ENCODE measurements at places on chromosomes 3 and 15.
A peak's percentile ranks its signal among the peaks of the same experiment; 100 is the strongest.

DNA sequence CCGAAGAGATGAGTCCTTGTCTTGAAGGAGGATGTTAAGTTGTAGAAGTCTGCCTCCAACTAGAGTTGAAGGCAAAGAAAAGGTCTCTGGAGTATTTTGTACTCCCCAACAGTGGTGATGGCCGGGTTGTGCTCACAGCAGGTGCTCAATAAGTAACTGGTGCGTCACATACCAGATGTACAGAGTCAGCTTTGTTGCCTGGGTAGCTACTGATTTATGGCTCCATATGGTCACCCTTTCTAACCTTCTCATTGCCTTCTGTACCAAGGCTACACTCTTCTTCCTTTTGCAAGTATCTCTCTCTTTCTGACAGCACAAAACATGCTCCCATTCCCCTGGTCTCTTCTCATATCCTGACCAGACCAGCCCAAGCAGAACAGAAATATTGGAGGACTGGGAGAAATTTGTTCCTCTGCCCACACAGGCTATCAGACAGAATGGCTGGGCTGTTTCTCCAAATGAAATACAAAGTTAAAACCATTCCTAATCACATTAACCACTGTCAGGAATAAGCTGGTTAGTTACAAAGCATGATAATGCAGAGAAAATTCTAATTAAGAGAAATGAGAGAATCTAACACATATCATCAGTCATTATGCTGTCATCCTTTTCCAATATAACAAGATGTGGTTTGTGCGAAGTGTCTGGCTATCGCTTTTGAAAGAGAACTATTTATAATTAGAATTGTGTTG lies 150.1 kb upstream of the LRRN1 start:
- DNase-seq: no peak

- no peak for DNase-seq
These were observed 26.8 kb downstream of the SERPINI1 start for GRCh38 chr3:167762296-167762695.

DNA sequence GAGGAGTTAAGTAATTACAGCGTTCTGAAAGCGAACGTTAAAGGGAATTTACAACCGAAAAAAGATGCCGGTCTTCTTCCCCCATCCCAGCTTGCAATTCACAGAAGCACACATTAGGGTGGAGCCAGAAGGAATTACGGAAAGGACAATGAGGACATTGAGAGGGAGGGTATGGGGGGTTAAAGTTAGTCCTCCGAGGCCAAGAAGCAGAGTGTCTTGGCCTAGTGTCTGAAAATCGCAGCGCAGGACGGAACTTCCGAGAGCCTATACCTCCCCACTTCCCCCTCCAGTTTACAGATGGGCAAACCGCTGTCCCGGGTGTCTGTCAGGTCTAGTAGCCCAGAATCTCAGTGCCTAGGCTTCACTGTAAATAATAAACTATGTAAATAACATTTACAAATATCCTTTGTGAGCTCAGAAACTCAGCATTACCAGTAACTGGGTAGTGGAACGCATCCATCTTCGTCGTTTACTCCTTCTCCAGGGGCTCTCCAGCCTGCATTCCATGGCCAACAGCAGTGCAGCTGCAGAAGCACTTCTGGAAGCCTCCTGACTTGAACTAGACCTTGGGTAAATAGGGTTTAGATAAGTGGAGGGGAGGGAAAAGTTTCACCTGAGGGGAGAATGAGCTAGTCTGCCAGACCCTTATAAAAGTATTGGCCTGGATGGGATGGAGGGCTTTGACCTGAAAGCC lies 922 bp downstream of the ADPRH start:
- no peak for DNase-seq

DNA sequence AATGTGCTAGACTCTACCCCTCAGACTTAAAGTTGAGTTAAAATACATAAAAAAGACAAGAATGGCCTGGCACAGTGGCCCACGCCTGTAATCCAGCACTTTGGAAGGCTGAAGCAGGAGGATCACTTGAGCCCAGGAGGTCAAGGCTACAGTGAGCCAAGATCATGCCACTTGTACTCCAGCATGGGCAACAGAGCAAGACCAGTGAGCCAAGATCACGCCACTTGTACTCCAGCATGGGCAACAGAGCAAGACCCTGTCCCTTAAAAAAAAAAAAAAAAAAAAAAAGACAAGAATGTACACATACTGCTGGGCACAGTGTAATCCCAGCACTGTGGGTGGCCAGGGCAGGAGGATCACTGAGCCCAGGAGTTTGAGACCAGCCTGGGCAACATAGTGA lies 17.4 kb downstream of the DIS3L start:
- no peak for DNase-seq

DNA sequence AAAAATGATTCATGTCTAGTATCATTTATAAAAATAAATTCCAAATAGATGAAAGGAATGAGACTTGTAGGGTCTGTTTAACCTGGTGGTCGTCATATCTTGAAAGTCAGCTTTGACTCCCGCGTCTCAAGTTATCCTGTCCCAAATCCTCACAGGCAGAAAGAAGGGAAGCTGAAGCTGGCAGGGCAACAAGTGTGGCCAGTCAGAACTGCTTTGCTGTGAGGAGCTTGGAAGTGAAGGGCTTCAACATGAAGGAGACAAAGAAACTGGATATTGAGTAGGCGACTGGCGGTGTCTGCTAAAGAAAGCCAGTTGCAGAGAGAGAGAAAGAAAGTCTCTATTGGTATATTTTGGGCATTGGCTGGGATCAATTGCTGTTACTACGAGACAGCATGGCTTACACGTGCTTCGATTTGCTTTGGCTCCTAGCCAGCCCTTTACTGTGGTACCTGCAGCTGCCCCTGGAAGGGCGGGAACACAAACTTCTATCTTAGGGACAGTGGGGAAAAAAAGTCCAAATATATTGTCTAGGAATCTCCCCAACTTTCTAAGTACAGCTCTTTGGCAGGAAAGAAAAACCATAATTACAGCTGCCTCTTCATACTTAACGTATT lies 107.2 kb downstream of the CHST2 start:
- DNase-seq: no peak

DNA sequence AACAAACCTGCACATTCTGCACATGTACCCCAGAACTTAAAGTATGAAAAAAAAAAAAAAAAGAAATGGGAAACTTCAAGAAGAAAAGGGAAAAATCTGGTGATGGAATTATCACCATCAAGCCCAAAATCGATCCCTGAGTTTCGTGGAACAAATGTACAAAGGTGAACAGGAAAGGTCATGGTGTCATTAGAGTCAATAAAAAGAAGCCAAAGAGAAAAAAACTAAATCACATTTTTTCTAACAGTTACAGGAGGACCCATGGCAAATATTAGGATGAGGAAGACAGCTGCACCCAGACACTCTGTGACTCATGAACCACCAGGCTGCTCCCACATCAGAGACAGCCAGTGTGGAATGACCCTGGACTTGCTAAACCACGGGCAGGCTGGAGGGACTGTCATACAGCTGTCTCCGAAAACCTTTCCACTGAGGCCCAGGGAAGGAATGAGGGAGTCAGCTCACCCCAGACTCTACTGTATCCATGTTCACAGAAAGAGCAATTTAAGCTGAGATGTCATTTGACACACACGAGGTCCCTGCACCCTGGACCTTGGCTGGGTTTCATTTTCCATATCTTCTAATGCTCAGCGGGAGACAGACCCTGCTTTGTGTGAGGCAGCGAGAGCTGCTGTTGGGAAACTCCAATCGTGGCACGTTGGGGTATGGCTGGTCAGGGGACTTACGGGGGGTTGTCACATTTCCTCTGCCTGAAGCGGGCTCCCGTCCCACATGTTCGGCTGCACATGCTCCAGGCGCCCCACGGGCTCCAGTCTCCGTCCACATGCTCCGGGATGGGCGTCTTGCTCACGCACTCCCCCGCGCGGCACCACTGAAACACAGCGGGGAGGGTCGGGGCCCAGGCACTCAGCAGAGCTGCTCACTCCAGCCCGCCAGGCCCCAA lies 210.2 kb downstream of the ADAMTS17 start:
- no peak for DNase-seq

DNA sequence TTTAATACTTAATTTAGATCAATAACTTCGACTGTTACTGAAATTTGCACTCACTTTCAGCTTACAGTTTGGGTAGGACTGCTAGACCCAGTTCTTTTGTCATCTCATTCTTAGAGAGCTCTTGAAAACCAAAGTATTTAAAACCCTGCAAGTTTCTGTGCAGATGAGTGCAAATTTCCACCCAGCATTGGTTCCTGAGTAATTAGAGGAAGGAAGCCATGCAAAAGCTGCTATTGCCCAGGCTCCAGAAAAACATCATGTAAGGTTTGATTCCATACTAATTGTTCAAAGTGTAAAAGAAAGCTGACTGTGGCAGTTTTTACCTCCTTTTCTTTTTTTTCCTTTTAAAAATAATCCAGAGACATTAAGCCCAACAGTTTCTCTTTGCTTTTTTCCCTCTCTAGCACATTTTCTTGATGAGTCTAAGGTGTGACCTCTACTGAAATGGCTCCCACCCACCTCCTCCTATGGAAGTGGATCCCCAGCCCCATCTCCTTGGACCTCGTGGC lies 30.3 kb downstream of the ABHD2 start:
- DNase-seq: no peak

GRCh38 chr3:139533781-139534454 lies 5.6 kb downstream of the RBP1 start:
- DNase-seq: no peak

GRCh38 chr3:159919873-159920272 lies 68.8 kb upstream of the IL12A start:
- DNase-seq: no peak

DNA sequence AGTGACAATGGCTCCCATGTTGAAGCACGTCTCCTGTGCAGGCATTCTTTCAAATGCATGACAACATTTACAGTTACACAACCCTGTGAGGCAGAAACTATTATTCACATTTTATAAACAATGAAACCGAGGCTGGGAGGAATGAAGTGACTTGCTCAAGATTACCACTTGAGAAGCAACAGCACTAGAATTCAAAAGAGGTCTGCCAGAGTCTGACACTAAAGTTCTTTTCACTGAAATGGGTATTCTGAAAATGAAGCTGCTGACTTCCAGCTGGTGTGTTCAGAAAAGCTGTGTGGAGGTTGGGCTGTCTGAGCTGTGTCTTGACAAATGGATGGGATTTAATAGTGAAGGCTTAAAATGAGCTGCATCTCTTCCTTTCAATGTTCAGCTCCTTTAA lies 104.4 kb downstream of the THSD4 start:
- DNase-seq: no peak

DNA sequence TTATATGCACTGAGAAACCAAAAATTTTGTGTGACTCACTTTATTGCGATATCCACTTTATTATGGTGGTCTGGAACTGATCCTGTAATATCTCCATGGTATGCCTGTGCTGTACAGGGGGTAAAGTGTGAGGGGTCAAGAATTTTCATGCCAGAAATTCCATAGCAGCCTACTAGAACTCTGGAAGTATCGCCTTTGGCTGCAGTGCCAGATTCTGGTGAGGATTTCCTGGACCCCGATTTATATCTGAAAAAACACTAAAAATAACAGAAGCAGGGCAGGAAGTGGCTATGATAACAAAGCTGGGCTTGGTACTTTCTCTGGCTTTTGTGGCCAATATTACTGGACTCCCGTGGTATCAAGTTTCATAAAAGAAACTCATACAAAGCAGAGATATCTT lies 36.4 kb downstream of the CCDC80 start:
- DNase-seq: peak; percentile 94

GRCh38 chr3:29525254-29525881 lies 244.5 kb downstream of the RBMS3 start:
- peak; percentile 88 for DNase-seq

GRCh38 chr15:79403501-79403900 lies 28.6 kb upstream of the MINAR1 start:
- DNase-seq: no peak

- no peak for DNase-seq
These were observed 19.7 kb downstream of the PTPRG start for GRCh38 chr3:61580982-61581643.

- no peak for DNase-seq
These were observed 1026.5 kb upstream of the CFAP20DC start for GRCh38 chr3:60076331-60076730.

DNA sequence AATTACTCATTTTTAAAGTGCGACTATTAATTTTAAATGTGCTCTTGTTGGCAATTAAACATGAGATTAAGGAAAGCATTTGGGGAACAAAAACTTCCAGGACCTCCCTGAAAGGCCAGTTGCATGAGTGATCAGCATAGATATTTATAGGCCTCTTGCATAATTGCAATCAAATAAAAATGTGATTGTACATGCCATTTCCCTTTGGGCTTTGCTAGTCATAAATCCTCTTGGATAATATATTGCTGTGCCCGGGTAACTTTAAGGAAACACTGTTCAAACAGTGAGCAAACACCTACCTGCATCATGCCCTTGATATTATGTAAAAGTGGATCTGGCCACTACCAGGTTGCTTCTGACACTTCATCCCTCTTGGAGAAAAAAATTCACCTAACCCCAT lies 239.1 kb downstream of the MCTP2 start:
- DNase-seq: no peak

DNA sequence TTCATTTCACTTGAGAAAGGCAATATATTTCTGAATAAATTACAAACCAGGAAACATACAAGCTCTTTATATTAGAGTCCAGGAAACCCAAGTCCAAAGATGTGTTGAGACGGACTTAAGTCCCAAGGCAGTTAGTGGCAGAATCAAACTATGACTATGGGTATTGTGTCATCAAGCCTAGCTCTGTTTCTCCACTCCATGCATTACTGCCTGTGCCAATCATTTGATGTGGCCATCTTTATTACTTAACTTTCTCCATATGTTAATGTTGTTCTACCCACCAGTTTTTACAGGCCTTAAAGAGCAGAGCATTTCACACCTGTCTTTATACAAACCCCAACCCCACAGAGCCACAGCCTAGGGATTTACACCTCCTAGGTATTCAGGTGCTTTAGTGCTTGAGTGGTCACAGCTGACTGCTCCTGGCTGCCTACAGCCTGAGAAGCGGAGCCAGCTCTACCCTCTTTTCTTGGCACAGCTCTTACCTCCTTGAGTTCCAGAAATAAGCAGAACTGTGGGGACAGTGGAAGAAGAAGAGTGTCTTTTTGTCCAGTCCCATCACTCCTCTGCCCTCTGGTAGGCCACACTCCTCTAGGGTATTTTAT lies 92.1 kb downstream of the DTWD1 start:
- DNase-seq: no peak

DNA sequence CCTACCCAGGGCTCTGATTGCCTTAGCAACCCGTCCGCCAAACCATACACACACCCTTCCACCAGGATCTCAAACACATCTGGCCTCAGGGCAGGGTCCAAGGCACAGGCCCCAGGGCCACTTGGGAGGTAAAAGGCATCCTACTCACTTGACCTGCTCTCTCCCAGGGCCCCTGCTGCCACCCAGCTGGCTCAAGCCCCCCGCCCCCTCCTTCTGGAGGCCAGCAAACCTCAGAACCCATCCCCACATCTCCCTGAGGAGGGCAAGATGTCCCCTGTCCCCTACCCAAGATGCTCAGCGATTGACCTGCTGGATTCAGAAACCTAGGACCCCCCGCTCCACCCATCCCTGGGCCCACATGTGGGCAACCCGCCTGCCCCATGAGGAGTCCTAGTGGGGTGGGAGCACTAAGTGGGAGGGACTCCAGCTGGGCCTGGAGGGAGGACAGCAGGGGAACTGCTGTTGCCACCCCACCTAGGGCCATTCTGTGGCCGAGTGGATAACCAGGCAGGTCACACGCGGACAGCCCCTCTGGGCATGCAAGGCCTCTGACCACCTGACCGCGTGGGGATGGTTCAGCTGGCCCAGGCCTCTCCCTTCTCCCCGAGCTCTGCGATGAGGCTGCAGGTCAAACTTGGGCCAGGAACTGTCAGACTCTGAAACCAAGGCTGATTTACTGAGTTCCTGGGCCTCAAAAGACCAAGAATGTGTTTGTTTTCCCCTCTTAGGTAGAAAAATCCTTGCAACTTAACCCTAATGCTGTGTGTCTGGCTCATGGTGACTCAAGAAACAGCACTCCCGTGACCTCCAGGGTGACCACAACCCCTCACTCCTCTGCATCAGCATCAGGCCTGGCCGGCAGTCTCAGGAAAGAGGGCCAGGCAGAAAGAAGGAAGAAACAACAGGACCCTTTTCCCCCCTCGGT lies 4.2 kb downstream of the MFGE8 start:
- DNase-seq: no peak

Data from pulmonary artery endothelial cell (primary cell).